ENCODE measurements at places on chromosomes 13 and 19.

DNA sequence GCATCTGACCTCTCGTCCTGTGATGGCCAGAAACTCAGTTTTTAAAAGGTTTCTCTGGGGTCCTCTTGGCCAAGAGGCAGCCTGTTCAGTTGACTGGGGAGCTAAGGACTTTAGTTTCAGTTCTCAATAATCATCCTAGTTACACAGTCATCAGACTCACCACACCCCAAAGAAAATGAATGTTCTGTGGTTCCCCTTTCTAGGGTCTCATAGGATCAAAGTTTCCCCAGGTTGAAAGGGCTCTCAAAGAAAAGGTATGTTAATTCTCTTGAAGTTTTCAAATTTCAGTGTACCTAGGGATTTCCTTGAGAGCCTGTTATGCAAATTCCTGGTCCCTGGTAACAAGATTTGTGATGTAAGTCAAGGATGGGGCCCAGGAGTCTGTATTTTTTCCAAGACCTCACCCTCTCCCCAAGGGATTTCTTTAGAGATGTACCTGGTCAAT, 94.9 kb downstream of the FAM216B start:
- DNase-seq, result no peak

DNA sequence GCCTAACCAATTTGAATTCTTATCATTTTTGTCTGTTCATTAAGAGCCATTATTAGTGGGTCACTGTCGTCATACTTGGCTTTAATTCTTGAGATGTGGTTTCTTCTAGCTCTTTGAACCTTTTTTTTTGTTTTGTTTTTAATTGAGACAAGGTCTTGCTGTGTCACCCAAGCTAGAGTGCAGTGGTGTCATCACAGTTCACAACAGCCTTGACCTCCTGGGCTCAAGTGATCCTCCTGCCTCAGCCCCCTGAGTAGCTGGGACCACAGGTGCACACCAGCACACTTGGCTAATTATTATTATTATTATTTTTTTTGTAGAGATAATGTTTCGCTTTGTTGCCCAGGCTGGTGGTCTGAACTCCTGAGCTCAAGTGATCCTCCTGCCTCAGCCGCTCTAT, 25.8 kb upstream of the LDLR start:
- no peak for DNase-seq

- no peak for DNase-seq
Observed at GRCh38 chr13:42412812-42413483, 141.0 kb downstream of the AKAP11 start.

DNA sequence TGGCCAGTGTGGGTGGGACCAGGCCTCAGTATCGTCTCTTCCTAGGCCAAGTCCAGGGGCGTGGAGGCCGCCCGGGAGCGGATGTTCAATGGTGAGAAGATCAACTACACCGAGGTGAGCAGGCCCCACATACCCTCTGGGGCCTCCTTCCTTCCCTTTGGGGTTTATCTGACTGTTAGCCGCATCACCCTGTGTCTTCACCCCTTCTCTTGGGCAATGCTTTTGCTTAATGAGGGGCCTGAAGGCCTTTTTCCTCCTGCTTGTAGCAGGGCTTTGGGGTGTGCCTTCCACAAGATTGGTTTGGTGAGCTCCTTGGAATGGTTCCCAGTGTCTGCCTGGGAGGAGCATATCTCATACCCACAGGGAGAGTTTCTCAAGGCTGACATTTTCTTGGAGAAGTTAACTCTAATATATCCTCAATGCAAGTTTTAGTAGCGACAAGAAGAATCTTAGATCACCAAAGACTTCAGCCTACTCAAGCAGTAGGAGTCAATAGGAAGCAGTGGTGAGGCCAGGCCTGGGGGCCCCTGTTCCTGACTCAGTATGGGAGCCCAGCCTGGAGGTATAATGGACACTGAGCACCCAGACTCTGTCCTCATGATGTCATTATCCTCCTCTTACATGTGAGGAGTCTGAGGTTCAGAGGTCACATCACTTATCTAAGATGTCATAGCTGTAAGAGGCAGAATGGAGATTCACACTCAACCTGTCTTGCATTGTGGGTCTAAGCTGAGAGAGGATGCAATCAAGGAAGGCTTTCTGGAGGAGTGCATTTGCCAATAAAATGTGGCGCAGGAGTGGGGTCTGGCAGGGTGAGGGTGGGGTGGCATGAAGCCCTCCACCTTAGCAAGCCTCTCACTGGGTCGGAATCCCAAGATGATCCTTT, 2.0 kb downstream of the GPI start:
- DNase-seq, result no peak

DNA sequence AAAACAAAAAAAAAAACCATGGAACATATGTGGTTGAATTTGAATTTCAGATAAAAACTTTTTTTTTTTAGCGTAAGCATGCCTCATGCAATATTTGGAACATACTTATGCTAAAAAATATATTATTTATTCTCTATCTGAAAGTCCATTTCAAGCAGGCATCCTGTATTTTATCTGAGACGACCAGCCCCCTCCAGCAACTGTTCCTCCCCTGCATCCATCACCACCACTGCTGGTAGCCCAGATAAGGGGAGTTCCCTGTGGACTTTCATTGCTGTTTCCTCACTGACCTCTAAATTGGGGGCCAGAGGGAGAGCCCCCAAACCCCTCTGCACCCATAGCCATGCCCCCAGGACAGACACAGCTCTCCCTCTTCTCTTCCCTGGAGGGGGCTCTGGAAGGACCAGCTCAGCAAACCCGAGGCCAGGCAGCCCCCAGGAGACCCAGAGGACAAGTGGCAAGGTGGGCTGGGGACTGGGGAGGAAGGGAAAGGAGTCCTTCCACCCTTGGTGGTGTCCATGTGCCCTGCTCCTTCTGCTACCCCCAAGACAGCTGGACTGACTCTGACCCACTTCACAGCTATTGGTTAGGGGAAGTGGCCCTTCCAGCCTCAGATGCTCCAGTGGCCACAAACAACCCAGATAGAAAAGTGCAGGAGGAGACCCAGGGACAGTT, 6.6 kb upstream of the SIGLEC12 start:
- DNase-seq, result no peak

All from activated T-helper 1 cell treated with anti-CD3 and anti-CD28 coated beads, Interleukin-2, amount 50 U/mL, for 16 hours (primary cell).